ENCODE measurements at places on chromosomes 6 and 20. TPM values are rescaled to one million over a fixed set of nuclear protein-coding genes. Genes with fewer than 3 reads are reported as not detected.
A peak's percentile ranks its signal among the peaks of the same experiment; 100 is the strongest.

- DNase-seq: no peak
Observed at GRCh38 chr6:96022225-96022624, 6.5 kb downstream of the FUT9 start.

- no peak for DNase-seq
Observed at GRCh38 chr20:62659488-62660239, 17.4 kb downstream of the SLCO4A1 start.

DNA sequence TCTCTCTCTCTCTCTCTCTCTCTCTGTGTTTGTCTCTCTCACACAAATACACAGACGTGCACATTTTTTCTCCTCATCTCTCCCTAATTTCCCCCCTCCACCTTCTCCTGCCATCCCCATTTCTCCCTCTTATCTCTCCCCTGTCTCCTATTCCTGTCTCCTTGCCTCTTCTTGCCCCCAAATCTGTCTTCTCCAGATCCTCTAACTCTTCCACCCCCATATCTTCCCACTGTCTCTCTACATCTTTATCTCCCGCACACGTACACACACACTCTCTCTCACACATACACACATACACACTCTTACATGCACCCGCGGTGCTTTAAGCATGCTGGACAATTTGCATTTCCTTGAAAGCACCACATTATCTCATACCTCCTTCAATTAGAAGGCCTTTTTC lies 15.9 kb downstream of the KIZ start:
- no peak for DNase-seq

ENPP3 gene
- 0.43 TPM for polyA plus RNA-seq

- DNase-seq: peak; percentile 89
Observed at GRCh38 chr6:19804205-19805128, 32.7 kb upstream of the ID4 start.

BMP5 gene
- polyA plus RNA-seq: 28.2 TPM

EYA2 gene
- polyA plus RNA-seq: 0.70 TPM

TFAP2A gene
- polyA plus RNA-seq: 1.1 TPM

DNA sequence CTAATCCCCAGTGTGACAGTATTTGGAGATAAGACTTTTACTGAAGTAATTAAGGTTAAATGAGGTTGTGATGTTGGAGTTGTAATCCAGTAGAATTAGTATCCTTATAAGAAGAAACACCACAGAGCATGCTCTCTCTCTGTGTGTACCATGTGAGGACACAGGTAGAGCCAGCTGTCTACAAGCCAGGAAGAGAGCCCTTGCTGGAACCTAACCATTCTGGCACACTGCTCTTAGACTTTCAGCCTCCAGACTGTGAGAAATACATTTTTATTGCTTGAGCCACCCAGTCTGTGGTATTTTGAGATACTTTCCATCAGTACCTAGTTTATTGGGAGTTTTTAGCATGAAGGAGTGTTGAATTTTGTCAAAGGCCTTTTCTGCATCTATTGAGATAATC lies 110.2 kb downstream of the PHF3 start:
- no peak for DNase-seq

DNA sequence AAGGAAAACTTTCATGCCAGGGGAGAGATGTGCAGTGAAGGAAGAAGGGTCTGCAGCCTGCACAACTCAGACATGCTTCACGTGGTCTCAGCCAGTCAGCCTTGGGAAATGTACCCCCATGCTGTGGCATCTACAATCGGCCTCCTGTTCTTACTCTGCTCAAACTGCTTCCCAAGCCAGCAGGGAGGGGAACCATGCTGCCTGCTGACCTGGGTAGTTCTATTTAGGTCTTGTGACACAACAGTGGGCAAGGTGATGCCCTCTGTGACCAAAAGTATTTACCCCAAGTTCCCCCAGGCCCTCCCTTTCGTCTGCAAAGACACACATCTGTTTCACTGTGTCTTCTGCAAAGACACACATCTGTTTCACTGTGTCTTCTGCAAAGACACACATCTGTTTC lies 106.9 kb downstream of the SLC23A2 start:
- no peak for DNase-seq

GRCh38 chr6:81752921-81753710 lies 635 bp upstream of the TENT5A start:
- peak; percentile 45 for DNase-seq

TNFRSF21 gene
- 43.2 TPM for polyA plus RNA-seq

DNA sequence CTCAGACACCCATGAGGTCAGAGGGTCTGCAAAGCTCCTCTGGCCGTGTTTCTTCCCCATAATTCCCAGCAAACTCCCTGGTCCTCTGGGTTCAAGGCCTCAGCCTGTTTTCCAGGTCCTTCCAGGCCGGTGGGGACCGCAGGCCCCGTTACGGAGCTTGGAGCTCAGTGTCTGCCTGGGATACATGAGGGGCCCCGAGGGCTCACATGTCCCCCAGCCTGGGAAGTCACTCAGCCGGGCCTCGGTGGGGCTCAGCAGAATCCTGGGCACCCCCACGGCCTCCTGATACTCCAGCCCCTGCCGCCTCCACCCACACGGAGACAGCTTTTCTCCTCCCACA lies 3.4 kb upstream of the SULF2 start:
- DNase-seq: no peak

DNA sequence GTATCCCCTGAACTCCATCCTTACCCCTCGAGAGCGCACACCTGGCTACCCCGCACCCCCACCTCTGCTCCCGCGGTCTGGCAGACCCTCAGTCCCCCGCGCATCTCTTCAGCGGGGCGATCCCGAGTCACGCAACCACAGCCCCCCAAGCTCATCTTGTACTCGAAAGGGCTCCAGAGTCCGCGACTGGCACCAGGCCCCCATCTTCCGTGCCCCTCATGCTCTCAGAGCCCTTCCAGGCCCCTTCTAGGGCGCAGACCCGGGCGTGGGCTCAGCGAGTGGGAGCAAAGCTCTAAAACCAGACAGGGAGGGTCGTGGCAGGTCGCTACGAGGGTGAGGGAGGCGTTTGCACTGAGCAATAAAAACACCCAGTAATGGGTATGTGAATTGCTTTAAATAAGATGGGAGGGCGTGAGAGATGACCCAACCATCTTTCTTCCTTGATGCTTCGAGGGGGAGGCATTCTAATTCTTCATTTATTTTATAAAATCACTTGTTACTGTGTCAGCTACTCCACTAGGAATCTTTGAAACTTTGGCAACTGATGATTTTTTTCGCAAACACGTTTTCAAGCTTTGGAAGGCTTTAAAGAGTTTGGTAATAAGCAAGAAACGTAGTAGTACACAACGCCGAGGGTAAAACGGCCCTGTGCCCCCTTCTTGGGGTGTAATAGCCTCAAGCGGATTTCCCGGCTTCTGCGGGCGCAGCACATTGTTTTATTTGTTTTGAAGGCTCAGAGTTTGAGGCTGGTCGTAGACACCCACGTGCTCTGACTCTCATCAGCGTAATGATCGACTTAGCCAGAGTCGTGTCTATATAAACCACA lies 42.6 kb upstream of the SUPT3H start:
- no peak for DNase-seq

CRISP3 gene
- 0.65 TPM for polyA plus RNA-seq

DNA sequence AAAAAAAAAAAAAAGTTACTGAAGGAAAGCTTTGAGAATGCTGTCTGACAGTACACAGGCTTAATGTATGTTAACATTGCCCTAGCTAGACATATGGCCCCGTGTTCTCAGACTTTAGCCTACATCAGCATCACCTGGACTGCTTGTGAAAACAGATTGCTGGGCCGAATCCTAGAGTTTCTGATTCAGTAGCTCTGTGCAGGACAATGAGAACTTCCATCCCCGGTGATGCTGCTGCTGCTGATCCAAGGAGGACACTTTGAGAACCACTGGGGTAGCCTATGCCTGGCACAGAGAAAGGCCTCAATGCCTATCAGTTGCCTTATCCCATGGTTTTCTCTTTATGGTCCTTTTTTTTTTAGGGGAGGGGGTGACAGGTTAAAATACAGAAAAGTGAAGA lies 1.6 kb downstream of the HCK start:
- DNase-seq: no peak

FAM229B gene
- polyA plus RNA-seq: 25.8 TPM

- DNase-seq: no peak
Observed at GRCh38 chr20:50284811-50285375, 94.3 kb downstream of the CEBPB start.

RIPPLY2 gene
- polyA plus RNA-seq: 2.5 TPM

SLC18B1 gene
- polyA plus RNA-seq: 5.2 TPM

LPIN3 gene
- polyA plus RNA-seq: 10.8 TPM

RFX6 gene
- 0.06 TPM for polyA plus RNA-seq

DNA sequence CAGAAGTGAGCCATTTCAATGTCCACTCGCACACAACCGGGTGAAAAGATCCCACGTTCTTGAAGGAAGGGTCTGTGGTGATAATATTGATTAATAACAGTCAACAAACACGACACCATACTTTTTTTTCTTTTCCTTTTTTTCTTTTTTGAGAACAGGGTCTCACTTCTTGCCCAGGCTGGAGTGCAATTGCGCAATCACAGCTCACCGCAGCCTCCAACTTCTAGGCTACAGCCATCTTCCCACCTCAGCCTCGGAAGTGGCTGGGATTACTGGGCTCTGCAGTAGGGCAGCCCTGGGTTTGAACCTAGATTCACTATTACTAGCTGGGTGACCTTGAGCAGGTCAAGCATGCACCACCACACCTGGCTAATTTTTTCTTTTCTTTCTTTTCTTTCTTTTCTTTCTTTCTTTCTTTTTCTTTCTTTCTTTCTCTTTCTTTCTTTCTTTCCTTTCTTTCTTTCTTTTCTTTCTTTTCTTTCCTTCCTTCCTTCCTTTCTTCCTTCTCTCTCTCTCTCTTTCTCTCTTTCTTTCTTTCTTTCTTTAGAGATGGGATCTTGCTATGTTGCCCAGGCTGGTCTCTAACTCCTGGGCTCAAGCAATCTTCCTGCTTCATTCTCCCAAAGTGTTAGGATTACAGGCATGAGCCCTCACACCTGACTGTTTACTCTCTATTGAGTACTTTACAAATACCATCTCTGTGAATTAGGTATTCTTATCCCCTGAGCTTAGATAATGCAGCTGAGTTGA lies 123.9 kb downstream of the SNX5 start:
- DNase-seq: no peak

DNA sequence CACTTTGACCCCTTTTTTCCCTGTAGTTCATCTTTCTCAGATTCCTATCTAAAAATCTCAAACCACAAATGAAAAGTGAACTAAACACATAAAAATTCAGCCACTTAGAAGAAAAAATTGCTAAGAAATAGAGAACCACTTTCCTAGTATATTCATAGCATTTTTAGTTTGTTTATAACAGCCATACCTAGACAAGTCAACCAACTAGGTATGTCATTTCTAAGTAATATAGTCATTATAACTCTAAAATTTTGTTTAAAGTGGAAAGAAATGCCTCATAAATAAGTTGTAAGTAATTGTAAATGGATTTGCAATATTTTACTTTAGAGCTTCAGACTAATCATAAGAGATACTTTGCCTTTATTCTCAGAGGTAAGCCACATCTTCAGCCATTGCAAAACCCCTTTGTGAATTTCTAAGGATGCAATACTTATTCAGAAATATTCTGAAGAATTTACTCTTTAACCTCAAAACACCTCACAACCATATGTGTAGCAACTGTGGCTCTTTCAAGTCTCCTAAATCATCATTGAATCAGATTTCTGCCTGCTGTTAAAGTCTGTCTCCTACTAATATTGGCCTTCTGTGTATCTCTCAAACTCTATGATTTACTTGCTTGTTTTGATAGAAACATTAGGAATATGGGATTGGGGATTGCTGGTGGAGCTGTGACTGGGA lies 6.9 kb upstream of the SUMO4 start:
- DNase-seq: no peak

ECT2L gene
- 0.05 TPM for polyA plus RNA-seq

TGM3 gene
- polyA plus RNA-seq: not detected

PTPRK gene
- polyA plus RNA-seq: 26.7 TPM

HLA-DMB gene
- 16.4 TPM for polyA plus RNA-seq

DNA sequence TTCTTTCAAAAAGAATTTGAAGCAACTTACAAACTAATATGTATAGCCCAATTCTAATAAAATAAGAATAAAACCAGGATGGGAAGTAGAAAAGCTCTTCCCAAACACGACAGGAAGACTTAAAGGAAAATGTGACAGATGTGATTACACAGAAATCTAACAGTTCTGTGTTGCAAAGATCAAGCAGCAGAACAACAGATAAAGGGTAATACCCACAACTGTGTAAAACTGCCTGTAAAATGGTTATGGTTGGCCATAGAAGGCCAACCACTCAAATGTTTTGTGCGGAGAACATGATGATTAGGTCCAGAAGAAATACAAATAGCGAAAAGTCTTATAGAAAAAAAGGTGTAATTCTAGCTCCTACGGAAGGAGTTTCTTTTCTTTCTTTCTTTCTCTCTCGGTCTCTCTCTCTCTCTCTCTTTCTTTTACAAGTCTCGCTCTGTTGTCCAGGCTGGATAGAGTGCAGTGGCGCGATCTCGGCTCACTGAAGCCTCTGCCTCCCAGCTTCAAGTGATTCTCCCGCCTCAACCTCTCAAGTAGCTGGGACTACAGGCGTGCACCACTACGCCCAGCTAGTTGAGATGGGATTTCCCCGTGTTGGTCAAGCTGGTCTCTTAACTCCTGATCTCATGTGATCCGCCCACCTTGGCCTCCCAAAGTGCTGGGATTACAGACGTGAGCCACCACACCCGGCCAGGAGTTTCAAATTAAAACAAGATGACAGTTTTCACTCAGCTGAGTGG lies 128.5 kb downstream of the QRSL1 start:
- no peak for DNase-seq

DNMT3B gene
- polyA plus RNA-seq: 1.0 TPM

- no peak for DNase-seq
Observed at GRCh38 chr20:11917663-11918062, at the start of gene BTBD3. Gene BTBD3, plus strand, starts transcription at chr20:11917893. Its CDS starts 383 bp downstream, at chr20:11918276.

POPDC3 gene
- polyA plus RNA-seq: 0.37 TPM

All from urinary bladder (tissue), 4 donors.